ENCODE measurements at places on chromosomes 3 and 15.
A peak's percentile ranks its signal among the peaks of the same experiment; 100 is the strongest.

GRCh38 chr3:152830245-152830644 lies 4.7 kb upstream of the P2RY1 start:
- no peak for DNase-seq

GRCh38 chr3:189975391-189975990 lies 145.2 kb downstream of the P3H2 start:
- DNase-seq, result peak; percentile 20

DNA sequence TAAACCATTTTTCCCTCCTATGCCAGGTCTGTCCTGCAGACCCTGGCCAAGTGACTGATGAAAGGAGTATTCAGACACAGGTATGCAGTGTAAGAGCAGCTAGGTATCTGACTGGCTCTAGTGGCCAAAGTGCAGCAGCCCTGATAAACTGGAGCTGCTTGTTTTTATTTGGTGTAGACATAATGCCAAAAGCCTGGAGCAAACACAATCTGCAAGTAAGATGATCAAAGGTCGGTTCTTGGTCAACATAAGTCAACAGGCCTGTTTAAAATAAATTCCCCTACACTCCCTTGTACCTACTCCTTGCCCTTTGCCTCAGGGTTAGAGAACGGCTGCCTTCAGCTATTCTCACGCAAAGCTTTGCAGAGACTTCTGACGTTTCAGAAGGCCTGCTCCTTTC lies 1003.1 kb downstream of the ZPLD1 start:
- no peak for DNase-seq

DNA sequence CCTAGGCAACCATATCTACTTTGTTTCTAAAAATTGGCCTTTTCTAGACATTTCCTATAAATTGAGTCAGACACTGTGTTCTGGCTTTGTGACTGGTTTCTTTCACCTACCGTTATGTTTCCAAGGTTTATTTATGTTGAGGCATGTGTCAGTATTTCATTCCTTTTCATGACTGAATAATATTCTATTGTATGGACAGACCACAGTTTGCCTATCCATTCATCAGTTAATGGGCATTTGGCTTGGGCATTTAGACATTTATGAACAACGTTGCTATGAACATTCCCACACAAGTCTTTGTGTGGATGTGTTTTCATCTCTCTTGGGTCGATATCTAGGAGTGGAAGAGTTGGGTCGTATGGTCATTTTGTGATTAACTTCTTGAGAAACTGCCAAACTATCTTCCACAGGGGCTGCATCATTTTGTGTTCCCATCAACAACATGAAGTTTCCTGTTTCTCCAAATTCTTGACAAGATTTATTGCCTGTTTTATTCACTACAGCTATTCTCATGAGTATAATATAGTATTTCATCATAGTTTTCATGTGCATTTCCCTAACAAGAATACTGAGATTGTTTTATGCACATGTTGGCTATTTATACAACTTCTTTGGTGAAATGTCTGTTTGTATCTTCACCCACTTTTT lies 3.5 kb upstream of the EFCC1 start:
- no peak for DNase-seq

DNA sequence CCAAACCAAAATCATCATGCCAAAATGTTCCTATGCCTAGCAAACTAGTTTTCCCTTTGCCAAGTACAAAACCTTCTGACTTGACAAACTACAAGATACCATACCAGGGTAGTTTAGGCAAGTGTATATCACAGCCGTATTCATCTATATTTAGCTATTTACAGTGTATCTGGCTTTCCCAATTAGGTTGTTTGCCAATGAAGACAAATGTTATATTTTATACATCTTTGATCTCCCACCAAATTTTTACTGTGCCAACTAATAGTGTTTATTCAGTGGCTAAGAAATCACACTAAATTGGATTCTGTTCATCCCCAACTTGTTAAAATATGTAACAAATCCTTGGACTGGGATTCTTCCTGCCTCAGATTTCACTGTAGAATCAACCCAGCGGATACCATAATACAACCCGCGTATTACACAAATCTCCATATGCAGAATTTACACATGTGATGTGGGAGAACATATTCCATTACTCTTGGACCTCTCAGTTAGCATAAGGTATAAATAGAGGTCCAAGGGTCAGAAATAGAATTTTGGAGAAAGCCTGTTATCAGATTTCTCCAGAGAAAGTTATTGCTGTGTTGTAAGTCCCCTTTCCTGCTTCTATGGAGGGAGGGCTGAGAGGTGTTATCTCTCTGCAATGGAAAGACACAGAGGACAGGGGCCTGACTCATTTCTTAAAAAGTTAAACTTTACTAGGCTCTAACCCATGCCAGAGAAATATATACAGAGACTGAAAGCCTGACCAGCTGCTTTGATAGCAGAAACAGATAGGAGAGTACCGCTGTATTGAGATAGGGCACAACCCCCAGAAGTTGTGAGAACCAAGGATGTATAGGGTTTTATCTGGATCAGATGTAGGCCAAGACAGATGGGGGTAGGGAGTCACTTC lies 467.0 kb downstream of the FGF12 start:
- DNase-seq, result no peak

- DNase-seq, result no peak
Measured at GRCh38 chr15:64552281-64552948, 92.0 kb downstream of the ZNF609 start.

DNA sequence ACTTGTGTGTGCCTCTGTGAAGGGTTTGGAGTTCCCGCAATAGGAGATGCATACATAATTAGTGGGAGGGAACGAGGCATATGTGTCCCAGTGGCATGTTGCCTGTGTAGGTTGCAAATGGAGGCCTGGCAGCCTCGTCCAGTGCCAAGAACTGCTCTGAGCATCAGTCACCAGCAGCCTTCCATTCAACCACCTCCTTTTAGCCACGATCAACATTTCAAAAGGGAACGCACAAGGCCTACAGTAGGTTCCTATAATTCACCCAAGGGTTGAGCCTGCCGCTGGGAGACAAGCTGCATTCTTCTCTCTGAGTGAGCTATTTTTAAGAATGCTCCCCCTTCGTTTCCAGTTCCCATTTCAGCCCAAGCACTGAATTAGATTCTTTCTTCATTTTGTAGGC lies 78.8 kb upstream of the CTNNB1 start:
- DNase-seq, result no peak

GRCh38 chr3:14369675-14370669 lies 32.4 kb upstream of the SLC6A6 start:
- DNase-seq, result no peak

DNA sequence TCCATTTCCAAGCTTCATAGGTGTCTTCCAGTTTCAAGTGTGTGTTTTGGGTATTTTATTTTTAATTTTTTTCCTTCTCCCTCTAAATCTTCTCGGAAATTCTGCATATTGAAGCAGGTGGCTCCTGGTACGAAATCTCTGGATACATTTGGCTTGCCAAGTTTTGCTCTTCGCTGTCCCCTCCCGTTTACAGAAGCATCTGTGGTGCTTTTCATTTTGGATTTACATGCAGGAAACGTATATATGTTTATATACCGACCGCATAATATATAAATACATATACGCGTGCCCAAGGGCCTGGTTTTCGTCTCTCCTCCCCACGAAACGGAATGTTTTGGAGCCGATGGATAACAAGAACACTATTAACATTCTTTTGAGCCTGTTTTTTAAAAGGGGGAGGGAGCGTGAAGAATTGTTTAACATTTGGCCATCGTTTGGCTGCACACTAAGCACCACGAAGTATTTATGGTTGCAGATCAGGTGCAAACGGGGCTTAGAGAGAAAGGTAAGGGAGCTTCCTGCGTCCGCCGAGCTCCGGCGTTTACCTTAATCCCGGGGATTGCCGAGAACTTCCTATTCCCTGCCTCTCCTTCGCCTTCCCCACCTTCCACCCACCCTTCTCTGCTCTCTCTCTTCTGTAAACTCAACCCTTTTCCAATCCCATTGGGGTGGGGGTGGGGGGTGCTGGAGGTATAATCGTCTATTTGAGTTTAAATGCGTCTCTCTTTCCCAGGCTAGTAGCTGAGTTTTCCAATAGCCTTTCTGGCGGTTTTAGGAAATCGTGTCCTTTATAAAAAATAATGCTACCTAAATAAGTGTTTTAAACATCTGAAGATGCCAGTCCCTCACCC lies 1.1 kb upstream of the NLGN1 start:
- DNase-seq, result peak; percentile 26

GRCh38 chr3:114241262-114241661 lies 3.9 kb upstream of the ZNF80 start:
- DNase-seq, result no peak

- no peak for DNase-seq
Measured at GRCh38 chr15:41028853-41029252, 75.6 kb downstream of the CHAC1 start.

DNA sequence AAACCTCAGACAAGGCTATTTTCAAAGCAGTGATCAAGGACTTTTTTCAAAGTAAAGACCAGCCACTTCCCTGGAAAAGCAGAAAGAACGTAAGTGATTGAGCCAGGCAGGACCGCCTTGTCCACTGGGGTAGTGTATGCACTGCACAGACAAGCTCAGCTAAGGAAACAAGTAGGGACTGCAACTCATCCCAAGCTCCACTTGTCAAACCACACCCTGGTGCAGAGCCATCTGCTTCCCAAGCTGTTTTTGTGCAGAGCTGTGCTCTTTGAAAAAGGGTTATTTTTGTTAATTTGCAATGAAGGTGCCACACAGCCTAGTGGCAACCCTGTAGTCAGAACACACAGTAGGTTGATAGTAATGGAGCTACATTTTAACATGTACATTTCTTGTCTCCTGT lies 193.3 kb downstream of the ADAMTS9 start:
- DNase-seq, result no peak
